ENCODE measurements at places on chromosomes 1 and 21.
A peak's percentile ranks its signal among the peaks of the same experiment; 100 is the strongest.

DNA sequence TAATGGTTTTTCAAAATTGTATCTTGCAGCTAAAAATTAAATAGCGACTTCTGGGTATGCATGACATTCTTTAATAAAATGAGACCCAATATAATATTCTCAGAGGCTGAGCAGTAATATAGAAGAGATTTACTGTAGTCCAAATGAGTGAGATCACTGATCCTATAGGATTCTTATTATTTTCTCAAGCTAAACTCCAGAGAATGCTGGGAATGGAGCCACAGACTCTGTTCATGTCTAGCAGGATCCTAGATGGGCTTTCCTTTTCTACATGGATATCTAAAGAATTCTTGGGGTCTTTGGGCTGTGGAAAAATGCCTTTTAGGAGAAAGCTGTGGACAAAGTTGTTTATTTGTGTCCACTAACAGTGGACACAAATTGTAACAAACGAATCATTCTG is 150.7 kb upstream of the ZNF644 start:
- no peak for DNase-seq

GRCh38 chr1:88141499-88142074 is 542.5 kb upstream of the PKN2 start:
- no peak for DNase-seq

- no peak for DNase-seq
These were observed 13.6 kb downstream of the DIP2A start for GRCh38 chr21:46472246-46472645.

DNA sequence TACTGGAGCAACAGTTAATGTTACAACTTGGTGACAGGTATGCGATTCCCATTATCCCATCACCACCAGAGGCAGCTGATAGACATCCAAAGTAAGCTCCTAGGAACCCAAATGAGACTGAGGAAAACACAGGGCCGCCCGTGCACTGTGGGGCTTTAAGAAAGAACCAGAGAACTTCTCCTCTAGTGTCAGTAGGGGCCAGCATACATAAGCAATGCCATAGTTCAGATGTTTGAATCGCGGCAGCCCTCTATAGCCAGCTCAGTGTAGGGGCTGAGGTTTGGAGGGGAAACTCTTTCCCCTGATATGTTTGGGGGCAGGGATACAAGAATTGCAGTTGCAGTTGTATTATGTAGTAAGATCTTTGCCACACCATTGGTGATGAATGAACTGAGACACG is 593.3 kb upstream of the NCAM2 start:
- no peak for DNase-seq

DNA sequence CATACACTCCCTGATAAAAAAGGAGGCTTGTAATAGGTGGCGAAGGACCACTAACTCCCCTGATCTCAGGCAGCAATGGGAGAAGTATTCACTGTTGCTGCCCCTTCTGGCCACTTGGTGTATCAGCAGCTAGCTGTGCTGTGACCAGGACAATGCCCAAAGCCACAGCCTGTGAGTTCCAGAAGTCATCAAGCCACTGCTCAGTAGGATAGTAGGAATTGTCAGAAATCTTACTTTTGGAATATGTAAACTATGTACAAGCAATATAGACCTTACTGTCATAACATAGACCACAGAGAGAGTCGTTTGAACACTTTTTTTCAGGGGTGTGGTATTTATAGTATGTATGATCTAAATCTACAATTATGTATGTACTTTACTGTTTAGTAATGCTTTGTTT is 248.3 kb upstream of the CAMK1G start:
- DNase-seq, result peak; percentile 2

DNA sequence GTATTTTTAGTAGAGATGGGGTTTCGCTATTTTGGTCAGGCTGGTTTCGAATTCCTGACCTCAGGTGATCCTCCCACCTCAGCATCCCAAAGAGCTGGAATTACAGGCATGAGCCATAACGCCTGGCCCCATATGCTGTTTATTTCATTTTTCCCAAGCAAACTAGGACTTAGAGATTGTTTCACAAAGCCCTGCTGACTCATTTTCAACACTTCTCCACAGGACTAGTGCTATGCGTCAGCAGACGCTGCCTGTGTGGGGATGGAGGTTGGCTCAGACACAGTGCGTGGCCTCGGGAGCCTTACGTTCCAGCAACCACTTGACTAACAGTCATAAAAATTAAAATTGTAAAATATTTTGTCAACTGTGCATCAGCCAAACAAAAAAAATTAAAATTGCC is 22.7 kb downstream of the PKNOX1 start:
- no peak for DNase-seq

- DNase-seq, result peak; percentile 45
These were observed at the start of gene TNFRSF14 for GRCh38 chr1:2556277-2556677. Gene TNFRSF14, plus strand, starts transcription at chr1:2556371. Its CDS starts 294 bp downstream, at chr1:2556665.

GRCh38 chr1:170267317-170267716 is 121.6 kb downstream of the NTMT2 start:
- no peak for DNase-seq

- DNase-seq, result no peak
These were observed 3.1 kb upstream of the MAD2L2 start for GRCh38 chr1:11684070-11684469.

DNA sequence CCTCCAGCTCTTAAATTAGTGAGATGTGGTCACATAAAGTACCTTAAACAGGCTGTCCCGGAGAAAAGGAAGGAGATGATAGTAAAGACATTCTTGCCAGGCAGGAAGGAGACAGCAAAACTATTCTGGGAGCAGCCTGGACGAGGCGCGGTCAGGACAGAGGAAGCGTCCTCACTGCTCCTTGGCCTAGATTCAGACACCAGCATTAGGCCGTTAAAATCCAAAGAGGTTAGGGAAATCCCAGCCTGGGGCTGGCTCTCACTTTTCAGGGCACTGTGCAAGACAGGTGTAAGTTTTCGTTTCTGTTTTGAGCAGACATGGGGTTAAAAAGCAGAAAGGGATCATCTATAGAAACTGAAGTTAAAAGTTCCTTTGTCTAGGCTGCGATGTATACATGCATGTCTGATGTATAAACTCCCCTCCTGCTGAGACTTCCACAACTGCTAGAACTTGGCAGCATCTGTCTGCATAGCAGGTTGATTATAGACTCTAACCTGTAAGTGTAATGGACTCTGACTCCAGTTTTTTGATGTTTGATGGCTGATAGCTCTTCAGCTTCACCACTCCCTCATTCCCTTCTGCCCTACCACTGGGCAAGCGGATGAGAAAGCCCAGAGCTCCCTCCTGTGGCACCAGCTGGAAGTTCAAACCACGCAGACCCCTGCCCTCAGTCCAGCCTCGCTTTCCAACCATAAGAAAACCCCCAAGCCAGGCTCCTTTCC is 21.5 kb downstream of the STPG1 start:
- peak; percentile 57 for DNase-seq

DNA sequence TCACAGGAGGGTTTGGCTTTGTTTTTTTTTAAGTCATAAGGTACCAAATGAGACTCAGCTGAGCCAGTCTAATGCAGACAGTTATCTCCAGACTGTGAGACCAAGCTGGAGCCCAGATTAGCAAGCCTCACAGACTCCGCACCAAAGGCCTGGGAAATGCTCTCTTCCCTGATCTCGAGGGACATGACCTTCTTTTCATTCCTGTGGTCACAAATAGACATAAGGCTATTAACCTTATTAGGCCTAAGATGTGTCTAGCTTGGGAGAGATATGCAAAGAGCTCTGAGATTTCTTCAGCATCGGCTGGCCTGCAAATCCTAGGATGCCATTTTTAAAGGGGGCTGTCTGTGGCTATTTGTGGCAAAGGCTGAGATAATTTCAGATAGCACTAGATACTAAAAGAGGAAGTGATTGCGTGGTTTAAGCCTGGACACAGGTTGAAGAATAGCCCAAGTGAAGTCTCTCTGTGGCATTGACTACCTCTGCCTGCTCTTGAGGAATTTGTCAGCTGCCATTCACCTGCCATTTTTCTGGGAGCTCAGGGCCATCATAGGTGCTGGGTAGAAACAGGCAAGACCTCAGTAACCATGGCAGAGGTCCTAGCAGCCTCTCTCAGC is 301.3 kb downstream of the SIPA1L2 start:
- DNase-seq, result no peak

- no peak for DNase-seq
These were observed 779 bp upstream of the SVBP start for GRCh38 chr1:42817976-42818375.

- no peak for DNase-seq
These were observed 11.4 kb upstream of the CLDN14 start for GRCh38 chr21:36491209-36491910.

- DNase-seq, result no peak
These were observed 20.9 kb downstream of the SLC30A1 start for GRCh38 chr1:211557894-211558625.

GRCh38 chr1:34786521-34787325 is 5.7 kb downstream of the GJB3 start:
- peak; percentile 36 for DNase-seq

DNA sequence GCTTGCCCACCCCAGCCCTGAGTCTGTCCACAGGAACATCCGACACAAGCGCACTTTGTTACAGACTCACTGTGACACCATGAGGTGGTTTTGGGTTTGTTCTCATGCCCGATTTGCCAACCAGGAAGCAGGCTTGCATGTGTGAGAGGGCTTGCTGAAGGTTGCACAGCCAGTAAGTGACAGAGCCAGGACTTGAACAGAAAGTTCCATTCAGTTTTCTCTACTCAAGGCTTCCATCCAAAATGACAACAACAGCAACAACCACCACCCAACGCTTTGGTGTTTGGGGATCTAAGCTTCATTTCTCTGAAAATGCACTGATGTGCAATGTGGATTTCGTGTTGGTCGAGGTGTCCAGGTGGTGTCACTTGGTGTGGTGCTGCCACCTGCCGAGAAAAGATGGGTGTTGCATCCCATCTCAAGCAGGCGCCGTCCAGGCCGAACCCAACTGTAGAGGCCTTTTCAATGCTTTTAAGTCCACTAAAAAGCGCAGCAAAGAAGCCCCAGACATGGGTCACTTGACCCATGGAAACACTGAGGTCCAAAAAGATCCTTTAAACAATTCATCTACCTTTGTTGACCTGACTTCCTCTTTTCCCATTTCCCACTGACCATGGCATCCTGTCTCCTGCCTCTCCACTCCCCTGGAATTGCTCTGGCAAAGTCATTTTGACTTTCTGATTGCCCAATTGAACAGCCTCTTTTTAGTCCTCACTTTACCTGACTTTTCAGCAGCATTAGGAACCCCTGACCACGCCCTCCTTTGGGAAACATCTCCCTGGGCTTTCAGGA is 12.2 kb downstream of the CITED4 start:
- peak; percentile 76 for DNase-seq

GRCh38 chr1:192045131-192045530 is 113.1 kb upstream of the RGS18 start:
- DNase-seq, result no peak

DNA sequence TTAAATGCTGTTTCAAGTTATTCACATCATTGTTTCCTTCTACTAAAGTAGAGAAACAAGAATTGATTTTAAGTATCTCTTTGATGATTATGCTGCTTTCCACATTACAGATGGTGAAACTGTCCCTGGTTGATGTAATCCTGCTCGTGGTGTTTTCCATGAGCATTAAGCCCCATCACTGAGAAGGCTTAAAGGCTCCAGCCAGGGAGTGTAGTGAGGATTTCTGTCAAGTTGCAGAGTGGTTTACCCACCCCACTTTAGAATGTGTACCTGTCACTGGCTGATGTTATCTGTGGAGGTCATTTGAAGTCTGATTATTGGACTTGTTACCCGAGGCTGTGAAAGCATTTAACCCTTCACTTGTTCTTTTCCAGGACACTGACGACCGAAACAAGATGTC is 12.9 kb downstream of the CERS2 start:
- DNase-seq, result no peak

- DNase-seq, result no peak
These were observed 394.3 kb downstream of the NTNG1 start for GRCh38 chr1:107535091-107535490.

GRCh38 chr1:34500451-34500850 is 254.4 kb upstream of the GJB5 start:
- no peak for DNase-seq

- no peak for DNase-seq
These were observed 1.8 kb upstream of the NFIA start for GRCh38 chr1:61080413-61081143.

DNA sequence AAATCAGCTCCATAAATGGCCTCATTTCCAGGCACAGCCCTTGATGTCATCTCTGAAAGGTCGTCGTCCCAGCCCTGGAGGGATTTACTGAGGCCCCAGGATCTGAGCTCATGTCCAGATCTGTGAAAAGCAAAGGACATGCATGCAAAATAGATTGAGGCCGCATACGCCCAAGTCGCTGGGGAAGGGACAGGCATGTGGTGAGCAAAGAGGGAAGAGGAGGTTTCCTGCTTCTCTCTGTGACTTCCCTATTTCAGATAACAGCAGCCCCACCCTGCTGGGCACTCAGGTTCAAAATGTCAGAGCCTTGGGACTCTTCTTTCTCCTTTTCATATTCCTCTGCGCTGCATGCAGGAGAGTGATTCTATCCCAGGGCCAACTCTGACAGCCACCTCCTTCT is 197.2 kb downstream of the ADSS2 start:
- no peak for DNase-seq

- DNase-seq, result no peak
These were observed 319.4 kb upstream of the ST6GALNAC5 start for GRCh38 chr1:76547916-76548315.

DNA sequence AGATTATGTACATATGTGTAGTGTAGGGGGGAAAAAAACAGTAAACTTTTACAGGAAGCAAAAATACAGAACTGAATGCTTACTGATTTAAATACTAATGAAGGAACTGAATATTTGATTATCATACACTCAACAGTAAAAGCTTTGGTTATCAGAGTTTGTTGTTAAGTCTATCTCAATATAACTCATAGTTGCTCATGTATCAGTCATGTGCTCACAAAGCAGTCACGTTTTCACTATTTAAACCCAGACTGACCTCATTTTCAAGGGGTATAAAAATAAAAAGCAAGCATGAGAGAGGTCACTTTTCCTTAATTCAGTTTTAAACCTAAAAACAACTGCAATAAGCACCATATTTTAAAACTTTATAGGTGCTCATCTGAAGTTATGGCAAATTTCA is 6.9 kb upstream of the NRAS start:
- DNase-seq, result no peak

DNA sequence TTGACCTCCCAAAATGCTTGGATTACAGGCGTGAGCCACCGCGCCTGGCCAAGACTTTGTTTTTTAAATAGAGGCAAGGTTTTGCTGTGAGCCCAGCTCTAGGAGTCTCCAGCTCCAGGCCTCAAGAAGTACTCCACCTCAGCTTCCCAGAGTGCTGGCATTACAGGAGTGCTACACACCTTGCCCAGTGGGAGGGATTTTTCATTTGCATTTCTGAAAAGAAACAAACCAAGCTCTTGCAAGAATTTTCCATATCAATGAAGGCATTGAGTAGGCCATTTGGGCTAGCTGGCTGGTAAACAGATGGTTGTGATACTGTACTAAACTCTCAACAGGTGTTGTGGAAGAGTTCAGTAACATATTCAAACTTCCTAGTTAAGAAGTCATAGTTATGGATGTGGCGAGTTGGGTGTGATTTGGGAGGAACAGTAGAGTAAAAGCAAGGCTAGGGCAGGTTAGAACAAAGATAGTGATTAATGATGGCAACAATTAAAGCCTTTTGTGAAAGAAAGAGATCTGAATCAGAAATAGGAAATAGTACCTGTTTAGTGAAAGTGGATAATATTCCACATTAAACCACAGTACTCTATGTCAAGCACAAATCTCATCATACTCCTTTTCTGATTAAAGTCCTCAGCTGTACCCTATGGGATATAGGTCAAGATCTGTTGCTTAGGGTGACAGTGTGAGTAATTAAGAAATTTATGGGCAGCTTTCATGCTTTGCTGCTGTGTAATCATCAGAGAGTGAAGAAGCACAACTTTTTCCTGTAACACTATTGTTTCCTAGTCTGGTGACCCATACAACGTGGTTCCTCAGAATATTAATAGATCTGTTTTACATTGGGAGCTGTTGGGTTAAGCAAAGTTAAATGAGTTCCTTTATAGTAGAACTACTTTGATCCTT is 10.7 kb downstream of the AKIRIN1 start:
- no peak for DNase-seq

All from stimulated activated CD4-positive, alpha-beta T cell treated with anti-CD3 and anti-CD28 coated beads, TNF-alpha, amount 100 ng/mL, for 48 hours (primary cell).